ENCODE measurements at places on chromosomes 2 and 18. TPM values are rescaled to one million over a fixed set of nuclear protein-coding genes. Genes with fewer than 3 reads are reported as not detected.

GRCh38 chr18:53665701-53666100 lies 558.8 kb downstream of the MBD2 start:
- no peak for DNase-seq

- DNase-seq = no peak
These were observed 10.1 kb downstream of the LMAN2L start for GRCh38 chr2:96729748-96730147.

GRCh38 chr2:32617599-32618189 lies 10.2 kb upstream of the TTC27 start:
- no peak for DNase-seq

ACYP2 gene
- 9.7 TPM for polyA plus RNA-seq

All from BJ (cell line).